ENCODE measurements at places on chromosomes 3 and 15.
A peak's percentile ranks its signal among the peaks of the same experiment; 100 is the strongest.

GRCh38 chr3:31704156-31704555 is 171.4 kb downstream of the STT3B start:
- no peak for DNase-seq

DNA sequence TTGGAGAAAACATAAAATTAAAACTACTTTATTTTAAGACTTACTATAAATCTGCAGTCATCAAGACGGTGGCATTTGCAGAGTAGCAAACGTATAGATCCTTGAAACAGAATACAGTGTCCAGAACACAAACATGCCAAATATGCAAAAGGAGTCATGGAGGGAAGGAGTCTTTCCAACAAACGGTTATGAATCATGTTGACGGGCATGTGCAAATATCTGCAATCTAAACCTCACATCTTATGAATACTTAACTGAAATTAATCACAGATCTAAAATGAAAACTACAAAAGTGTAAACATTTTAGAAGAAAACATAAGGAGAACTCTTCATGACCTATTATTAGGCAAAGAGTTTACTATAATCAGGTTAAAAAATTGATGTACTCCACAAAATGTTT is 69.4 kb downstream of the TFRC start:
- DNase-seq = no peak

GRCh38 chr15:88399021-88399685 is 68.0 kb downstream of the MRPL46 start:
- DNase-seq = no peak

- DNase-seq = peak; percentile 75
These were observed 87.0 kb upstream of the ALDH1L1 start for GRCh38 chr3:126267169-126267975.

- no peak for DNase-seq
These were observed 36.0 kb downstream of the PHLDB2 start for GRCh38 chr3:111895071-111895470.

- DNase-seq = no peak
These were observed 21.6 kb upstream of the MOBP start for GRCh38 chr3:39445927-39446326.

- no peak for DNase-seq
These were observed 25.6 kb upstream of the NLGN1 start for GRCh38 chr3:173371848-173372487.

- DNase-seq = no peak
These were observed 37.1 kb downstream of the SEC22C start for GRCh38 chr3:42544492-42545283.

GRCh38 chr3:124281453-124282316 is 289.8 kb upstream of the ROPN1 start:
- DNase-seq = peak; percentile 16

GRCh38 chr3:110479731-110480130 is 591.9 kb upstream of the NECTIN3 start:
- DNase-seq = no peak

DNA sequence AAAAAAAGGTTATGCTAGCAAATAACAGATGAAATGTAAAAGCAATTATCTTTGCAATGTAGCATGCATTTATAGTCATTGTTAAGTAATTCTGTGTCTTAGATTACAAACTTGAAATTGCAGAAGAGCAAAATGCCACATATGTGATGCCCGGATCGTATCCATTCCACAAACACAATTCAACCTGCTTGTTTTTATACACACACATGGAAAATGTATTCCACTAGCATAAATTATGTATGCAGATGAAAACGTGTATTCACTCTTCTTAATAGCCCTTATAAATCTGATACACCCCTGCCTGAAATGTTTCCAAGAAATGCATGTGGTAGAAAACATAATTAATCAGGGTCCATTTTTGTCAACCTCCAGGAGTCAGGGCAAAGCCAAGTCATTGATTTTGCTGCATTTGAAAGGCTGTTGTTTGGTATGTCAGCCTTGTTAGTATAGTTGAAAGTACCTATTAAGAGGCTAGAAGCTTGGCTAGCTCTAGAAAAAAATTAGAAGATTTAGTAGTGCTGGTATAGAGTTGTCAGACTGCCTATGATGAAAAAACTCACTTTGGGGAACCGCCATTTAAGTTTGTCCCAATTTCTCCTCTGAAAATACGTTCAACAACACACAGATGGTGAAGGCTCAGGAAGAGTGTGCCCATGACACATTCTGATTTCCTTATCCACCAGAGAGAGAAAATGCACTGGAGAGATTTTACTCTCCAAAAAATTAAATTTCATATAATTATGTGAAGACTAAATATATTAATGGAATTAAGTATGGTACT is 69.2 kb upstream of the TMC3 start:
- DNase-seq = no peak

DNA sequence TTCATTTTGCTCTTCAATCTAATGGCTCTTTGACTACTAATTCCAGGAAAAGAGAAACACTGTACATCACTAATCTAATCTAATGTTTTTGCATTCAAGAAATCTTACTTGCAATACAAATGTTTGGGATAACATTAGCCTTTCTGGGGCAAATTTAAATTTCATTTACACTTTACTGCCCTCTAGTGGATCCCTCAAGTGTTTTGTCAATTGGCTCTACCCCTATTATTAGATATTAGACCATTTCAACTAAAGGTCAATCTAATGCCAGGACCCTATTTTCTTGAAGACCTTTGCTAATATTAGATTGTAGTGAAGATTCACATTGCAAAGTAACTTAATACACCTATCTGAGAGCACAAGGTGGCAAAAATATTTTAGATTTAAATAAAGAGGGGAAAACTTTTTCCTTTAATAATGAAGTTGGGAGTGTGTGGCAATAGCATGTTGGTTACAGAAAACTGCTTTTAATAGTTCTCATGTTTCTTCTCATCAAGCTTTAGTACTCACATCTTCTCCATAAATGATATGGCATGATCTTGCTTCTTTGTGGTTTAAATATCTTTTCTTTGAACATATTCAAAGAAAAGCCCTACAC is 5.0 kb downstream of the C2CD4A start:
- DNase-seq = no peak

- peak; percentile 32 for DNase-seq
These were observed 593.4 kb upstream of the TGFBR2 start for GRCh38 chr3:30012941-30013543.

GRCh38 chr3:46750555-46751038 is 32.9 kb upstream of the PRSS50 start:
- DNase-seq = no peak

- no peak for DNase-seq
These were observed 10.6 kb downstream of the IREB2 start for GRCh38 chr15:78448441-78449219.

GRCh38 chr3:192564611-192565010 is 162.7 kb downstream of the FGF12 start:
- DNase-seq = no peak

- DNase-seq = no peak
These were observed 8.4 kb upstream of the KLF15 start for GRCh38 chr3:126365351-126366277.

DNA sequence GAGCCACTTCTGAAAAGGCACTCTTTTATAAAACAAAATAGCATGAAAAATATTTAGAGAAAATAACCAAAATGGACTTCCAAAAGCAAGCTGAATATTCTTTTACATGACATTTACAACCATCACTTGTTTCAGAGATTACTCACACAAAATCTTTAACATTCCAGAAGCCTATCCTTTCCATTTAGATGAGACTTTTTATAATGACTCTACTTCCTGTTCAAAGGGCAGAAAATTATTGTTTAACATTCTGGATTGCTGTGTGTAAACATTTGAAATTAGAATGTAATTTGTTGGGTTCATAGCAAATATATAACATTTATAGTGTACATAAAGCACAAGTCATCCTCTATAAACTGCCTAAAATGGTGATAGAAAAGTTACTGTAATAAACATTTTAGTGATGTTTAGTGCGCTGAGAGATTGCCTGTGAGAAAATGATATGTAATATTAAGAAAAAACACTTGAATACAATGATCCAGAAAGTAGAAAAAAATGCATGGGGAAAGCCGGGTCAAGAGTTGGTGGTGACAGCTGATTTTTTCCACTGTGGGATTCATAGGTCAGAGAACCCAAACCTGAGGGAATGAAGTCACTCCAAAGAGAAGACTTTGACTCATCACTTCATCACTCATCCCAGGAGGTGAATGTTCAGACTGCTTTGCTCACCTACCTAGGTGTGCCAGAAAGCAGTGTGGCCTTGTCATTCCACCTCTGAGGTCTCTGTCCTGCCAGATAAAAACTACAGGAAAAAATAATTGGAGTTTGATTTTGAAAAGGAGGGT is 305.8 kb downstream of the ARPP21 start:
- DNase-seq = peak; percentile 55

GRCh38 chr3:63343674-63344073 is 65.6 kb downstream of the SYNPR start:
- DNase-seq = peak; percentile 85

DNA sequence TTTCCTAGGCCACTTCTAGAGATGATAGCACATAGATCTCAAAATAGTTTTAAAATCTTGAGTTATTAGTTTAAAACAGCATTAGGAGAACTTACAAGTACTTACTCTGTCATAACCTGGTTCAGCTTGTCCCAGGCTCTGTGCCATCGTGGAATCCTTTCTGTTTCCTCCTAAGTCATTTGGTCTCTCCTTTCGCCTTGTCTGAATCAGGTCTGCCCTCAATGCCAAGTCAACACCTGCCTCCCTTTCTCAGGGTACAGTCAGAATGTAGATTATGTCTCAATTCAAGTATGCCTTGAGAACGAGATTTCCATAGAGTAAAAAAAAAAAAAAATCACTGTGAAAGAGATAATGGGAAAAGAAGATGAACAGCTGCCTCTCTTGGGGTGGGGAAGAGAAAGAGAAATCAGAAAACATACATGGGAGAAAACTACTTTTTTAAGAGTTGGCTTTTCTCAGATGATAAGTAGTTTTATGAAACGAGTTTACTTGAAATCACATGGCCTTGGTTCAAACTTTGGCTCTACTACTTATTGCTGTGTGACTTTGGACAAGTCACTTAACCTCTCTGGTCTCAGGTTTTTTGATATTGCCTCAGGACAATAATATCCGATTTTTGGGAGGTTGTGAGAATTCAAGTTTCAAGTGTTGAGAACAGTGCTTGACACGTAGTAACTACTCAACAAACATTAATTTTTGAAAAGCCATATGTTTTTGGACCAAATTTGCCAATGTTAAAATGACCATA is 219.8 kb downstream of the SQOR start:
- DNase-seq = no peak

DNA sequence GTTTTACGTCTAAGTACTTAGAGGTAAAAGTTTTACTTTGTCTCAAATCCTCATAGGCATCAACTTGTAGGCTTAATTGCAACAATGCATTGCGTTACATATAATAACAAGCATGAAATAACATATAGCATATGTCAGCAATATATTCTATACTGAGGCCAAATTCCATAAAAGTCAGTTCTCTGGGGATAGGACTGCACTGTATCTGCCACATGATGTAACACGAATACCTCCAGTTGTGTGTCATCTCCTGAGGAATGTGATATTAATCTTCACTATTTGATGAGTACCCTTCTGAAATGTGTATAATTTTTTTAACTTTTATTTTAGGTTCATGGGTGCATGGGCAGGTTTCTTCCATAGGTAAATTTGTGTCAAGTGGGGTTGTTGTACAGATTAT is 126.4 kb downstream of the IMPG2 start:
- no peak for DNase-seq

- no peak for DNase-seq
These were observed 72.5 kb downstream of the WWTR1 start for GRCh38 chr3:149585401-149585726.

- peak; percentile 60 for DNase-seq
These were observed 13.6 kb upstream of the LACTB start for GRCh38 chr15:63107895-63108546.

- DNase-seq = peak; percentile 44
These were observed 917 bp downstream of the LNP1 start for GRCh38 chr3:100402256-100402655.

- DNase-seq = no peak
These were observed 13.4 kb downstream of the TMEM207 start for GRCh38 chr3:190436331-190436730.

DNA sequence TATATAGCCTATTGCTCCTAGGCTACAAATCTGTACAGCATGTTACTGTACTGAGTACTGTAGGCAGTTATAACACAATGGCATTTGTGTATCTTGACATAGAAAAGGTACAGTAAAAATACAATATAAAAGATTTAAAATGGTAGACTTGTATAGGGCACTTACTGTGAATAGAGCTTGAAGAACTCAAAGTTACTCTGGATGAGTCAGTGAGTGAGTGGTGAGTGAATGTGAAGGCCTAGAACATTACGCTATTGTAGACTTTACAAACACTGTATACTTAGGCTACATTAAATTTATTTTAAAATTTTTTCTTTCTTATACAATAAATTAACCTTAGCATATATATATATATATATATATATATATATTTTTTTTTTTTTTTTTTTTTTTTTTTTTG is 140.0 kb upstream of the UBE2E1 start:
- DNase-seq = no peak

DNA sequence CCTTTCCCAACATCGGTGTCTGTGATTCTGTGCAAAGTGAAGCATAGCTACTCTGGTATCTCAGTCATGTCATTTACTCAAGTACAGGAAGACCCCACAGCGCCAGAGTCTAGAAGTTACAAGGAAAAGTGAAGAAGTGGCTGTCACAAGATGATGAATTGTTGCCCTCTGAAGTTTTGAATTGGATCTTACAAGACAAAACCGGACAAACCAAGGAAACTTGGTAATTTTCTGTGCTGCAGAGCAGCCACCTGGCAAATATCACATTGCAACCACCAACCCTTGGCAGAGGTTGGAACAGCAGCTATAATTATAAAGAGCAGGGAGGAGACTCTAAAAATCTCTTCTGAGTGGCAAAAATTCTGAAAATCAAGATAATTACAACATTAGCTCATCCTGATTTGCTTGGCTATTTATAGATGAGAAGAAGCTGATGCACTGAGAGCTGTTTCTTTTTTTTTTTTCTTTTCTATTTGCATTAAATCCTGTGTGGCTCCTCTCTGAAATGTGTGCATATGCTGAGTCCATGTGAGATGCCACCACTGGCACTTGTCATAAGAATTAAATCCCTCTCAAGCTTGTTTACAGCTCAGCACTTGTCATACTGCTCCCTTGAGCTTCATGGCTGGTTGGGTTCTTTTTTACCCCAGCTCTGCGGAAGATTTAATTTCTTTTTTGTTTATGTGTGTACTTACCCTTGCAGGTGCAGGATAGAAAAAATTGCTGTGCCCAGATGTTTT is 68.0 kb upstream of the MNS1 start:
- DNase-seq = no peak

DNA sequence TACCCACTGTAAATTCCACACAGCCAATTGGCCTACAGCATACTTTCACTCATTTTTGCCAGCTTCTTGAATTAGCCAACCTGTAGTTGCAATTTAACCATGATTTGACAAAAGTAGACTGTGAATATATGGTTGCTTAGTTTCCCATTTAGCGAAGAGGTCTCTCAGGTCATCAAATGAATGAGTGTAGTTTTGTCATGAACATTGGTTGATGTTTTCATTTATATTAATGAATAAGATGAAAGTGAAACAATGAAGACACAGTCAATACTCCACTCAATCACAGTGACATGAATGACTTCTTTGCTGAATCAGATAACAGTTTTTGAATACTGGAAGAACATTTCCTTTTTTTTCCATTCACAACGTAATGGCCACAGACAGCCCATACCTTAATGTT is 15.3 kb upstream of the FAM3D start:
- DNase-seq = no peak

GRCh38 chr15:62566248-62566647 is 401.2 kb upstream of the C2CD4B start:
- no peak for DNase-seq
